Stimulated activated CD4-positive, alpha-beta T cell treated with anti-CD3 and anti-CD28 coated beads, Interleukin-15, amount 100 ng/mL, for 1 hour (primary cell): ENCODE measurements at places on chromosomes 12 and 14.

DNA sequence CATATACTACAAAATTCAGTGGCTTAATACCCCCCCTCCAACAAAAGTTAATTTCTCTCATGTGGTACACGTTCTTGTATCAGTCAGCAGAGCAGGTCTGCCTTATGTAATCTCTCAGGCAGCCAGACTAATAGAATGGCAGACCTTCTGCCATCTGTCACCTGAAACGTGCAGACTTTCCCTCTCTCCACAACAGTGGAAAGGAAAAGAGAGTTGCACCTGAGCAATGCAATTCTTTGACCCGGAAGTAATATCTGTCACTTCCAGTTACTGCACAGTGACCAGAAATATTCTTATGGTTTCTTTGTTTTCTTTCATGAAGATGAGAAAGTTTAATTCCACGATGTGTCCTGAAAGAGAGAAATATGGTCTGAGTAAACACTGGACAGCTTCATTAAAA is 14.4 kb downstream of the KERA start:
- DNase-seq = no peak

DNA sequence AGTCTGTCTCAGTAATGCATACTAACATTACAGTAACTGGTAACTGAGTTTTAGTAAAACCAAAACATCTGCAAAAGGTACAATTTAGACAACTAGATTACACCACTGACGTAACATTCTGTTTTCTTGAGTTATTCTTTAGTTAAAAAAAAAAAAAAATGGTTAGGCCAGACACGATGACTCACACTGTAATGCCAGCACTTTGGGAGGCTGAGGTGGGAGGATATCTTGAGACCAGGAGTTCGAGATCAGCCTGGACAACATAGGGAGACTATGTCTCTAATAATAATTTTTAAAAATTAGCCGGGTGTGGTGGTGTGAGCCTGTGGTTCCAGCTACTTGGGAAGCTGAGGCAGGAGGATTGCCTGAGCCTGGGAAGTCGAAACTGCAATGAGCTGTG is 34.1 kb downstream of the AP5M1 start:
- DNase-seq = no peak

- DNase-seq = no peak
Observed at GRCh38 chr14:68667313-68667791, 125.5 kb downstream of the ZFP36L1 start.

GRCh38 chr14:100281286-100282082 is 24.8 kb downstream of the SLC25A29 start:
- no peak for DNase-seq

GRCh38 chr12:124684971-124685688 is 117.7 kb upstream of the NCOR2 start:
- no peak for DNase-seq

- DNase-seq = no peak
Observed at GRCh38 chr12:45077251-45077650, 26.4 kb upstream of the DBX2 start.

DNA sequence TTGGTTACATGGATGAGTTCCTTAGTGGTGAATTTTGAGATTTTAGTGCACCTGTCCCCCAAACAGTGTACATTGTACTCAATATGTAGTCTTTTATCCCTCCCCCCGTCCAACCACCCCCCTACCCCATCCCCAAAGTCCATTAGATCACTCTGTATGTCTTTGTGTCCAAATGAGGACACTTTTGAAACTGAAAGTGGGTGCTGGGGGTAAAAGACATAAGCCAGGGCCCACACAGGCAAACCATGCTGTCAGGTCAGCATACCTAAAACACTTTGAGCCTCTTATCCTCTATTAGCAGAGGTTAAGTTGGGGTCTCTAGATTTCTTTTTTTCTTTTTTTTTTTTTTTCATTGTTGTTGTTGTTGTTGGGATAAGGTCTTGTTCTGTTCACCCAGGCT is 31.3 kb upstream of the KICS2 start:
- no peak for DNase-seq

DNA sequence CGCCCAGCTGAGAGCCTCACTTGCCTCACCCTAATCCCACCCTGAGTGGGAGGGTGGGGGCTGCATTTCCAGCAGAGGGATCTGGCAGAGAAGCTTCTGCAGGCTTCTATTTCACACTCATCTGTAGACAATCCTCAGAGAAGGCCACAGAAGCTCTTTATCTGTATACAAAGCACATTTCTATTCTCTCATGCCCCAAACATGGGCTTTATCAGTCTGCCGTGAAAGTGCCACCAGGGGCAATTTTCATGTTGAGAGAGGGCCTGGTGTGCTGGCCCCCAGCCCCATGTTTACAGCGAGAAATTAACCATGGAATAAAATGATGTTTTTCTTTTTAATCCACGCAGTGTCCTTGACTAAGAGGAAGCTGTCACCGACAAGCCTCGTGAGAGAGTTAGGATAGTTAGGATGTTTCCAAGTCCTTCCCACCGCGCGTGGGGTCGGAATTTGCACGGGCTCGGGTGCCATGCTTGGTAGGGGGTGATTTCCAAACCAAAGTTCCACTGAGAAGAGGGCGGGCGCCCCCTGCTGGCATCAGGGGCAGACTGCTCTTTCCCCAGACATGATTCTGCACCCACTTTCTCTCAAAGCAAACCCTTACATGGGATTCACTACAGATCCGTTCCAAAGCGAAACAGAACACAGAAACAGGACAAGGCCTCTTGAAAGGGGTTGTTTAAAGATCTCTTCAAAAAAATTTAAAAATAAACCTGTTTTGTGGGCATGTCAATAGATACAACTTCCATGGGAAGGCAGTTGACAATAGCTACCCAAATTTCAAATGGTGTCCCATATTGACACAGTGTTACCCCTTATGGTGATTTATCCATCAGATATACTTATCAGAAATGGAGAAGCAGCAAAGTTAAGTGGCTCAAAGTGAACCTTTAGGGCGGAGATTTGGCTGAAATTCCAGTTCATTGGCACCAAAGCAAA is 19.4 kb downstream of the BDKRB1 start:
- DNase-seq = peak; percentile 49
